ENCODE measurements at places on chromosomes 16 and 17.

GRCh38 chr16:35639233-35640205, 2180.1 kb downstream of the TP53TG3F start:
- no peak for DNase-seq

DNA sequence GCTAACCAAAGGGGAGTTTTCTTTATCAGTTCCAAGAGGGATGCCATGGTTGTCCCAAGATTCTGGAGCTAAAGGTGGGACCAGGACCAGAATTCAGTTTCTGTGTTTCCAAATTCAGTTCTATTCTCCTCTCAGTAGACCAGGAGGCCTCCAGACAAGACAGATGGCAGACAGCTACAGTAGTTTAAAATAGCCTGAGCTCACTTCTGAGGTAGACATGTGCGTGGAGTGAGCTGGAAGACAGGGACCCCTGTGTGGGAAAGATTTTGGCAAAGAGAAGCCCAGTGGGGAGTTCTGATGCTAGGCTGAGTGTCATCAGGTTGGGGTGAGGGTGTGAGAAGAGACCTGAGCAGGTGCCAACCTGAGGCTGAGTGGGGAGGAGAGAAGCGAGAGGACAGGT, 95.4 kb downstream of the PRKCB start:
- DNase-seq: no peak

DNA sequence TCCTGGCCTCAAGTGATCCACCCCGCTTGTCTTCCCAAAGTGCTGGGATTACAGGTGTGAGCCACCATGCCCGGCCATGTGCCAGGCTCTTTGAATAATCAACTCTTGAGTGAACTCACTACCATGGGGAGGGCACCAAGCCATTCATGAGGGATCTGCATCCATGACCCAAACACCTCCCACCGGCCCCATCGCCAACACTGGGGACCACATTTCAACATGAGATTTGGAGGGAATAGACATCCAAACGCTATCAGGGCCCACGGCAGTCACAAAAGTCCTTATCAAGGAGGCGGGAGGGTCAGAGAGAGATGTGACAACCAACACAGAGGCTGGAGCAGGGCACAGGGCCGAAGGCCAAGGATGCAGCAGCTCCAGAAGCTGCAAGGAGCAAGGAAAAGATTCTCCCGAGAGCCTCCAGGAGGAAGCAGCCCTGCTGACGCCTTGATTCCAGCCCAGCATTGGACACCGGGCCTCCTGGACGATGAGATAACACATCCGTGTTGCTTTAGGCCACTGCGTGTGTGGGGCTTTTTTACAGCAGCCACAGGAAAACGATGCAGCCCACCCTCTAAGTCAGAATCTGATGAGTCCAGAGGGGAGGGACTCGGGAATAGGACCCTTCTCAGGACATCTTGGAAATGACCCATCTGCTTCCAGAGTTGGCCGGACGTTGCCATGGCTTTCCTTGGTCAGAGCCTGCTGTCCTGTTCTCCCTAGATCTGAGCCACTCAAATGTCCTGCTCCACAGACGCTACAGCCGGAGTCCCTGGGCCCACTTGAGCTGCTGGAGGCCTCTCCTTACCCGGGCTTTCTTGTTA, 47.3 kb upstream of the CMIP start:
- no peak for DNase-seq

- DNase-seq: no peak
These were observed 49.3 kb upstream of the USP7 start for GRCh38 chr16:9012848-9013507.

DNA sequence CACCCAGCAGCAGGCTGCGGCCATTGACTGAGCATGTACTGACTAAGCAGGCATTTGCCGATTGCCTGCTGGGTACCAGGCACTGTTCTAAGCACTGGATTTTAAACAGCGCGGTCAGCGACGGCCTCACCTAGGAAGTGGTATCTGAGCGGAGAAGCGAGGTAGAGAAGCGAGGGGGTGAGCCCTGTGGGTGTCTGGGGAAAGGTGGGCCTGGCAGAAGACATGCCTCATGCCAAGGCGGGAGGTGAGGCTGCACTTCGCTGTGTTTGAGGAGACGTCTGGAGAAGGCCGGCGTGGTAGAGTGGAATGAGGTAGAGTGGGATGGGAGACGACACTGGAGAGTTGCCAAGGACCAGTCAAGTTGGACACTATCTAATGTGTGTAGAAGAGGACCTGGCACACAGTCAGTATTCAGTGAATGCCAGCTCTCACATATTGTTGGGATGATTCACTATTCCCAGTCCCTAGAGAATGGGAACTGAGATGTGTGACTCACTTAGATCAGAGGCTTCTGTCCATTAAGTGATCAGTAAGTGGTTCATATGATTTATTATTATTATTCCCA, 14.4 kb downstream of the SYCE1L start:
- no peak for DNase-seq

DNA sequence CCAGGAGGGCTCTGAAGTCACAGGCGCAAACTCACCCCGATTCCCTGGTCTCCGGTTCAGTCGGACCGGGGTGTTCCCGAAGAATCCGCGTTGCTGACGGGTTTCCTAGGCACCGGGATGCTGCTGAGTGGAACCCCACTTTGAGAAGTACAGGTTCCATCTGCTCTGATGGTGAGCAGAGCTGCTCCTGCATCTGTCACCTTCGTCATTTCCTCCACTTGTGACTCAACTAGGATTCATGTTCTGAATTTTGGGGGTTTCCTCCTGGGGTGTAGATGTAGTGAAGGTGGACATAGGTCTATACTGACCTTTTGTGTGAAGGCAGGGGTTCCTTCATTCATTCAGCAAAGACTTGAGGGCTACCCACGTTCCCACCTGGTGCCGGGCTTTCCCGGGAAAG, 25.0 kb downstream of the LGALS3BP start:
- DNase-seq: no peak

DNA sequence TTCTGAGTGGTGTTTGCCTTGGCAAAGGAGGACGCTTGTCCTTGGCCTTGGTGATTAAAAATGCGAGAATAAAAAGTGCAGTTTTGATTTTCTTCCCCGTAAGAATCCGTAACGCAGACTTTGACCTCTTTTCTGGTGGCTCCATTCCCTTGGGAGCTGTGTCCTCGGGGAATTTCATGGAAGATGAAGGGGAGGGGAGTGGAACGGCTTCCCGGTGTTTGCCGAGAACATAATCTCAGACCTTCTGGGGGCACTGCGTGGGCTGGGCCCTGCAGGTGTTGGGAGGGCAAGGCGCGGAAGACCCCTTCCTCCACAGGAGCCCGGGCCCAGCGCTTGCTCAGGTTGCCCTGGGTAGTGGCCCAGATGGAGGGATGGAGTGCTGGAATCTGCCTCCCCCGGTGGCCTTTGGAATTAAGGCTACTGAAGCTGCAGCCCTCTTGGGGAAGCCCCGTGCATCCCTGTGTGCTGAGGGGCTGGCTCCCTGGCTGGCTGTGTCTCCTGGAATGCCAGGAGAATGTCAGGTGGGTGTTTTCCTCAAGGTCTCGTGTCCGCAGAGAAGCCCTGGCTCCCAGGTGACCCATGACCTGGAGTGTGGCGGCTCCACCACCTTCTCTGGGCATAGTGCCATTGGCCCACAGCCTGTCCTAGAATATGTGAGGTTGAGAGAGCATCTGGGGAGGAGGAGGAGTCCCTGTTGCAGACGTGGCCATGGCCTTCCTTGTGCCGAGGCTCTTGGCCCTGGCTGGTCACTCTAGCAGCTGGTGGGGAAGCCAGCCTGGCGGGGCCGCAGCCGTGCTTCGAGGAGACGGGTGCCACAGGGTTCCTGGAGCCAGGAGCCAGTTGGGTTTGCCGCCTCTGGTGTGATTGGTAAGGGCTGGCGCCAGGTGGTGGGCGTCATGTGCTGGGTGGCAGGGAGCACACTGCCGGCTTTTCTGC, 3.1 kb downstream of the BAIAP2 start:
- DNase-seq: no peak

- DNase-seq: no peak
These were observed 78.2 kb downstream of the CRISPLD2 start for GRCh38 chr16:84897911-84898377.

GRCh38 chr17:66476014-66476413, 173.6 kb downstream of the PRKCA start:
- no peak for DNase-seq

DNA sequence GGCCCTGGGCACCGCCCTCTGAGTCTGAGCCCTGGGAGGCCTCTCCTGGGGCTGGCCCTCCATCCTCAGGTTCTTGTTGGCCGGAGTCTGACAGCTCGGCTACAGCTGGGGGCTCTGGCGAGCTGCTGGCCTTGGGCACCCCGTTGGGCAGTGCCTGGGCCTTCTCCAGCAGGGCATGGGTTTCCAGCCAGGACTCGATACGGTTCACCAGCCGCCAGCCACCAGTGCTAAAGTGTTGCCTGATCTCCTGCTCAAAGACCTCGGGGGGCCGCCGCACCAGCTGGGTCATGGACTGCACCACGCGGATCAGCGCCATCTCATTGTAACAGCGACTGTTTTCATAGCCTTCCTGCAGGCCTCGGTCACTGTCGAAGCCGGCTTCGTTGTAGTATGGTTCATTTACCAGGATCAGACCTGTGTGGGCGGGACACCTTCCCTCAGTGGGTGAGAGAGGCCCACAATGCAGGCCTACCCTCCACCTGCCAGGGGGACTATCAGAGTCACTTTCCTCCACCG, 6.8 kb downstream of the SPHK1 start:
- DNase-seq: no peak

GRCh38 chr16:30904114-30904780, 7.8 kb downstream of the CTF1 start:
- peak; percentile 12 for DNase-seq

- no peak for DNase-seq
These were observed 31.7 kb downstream of the PRPSAP2 start for GRCh38 chr17:18889658-18890057.

DNA sequence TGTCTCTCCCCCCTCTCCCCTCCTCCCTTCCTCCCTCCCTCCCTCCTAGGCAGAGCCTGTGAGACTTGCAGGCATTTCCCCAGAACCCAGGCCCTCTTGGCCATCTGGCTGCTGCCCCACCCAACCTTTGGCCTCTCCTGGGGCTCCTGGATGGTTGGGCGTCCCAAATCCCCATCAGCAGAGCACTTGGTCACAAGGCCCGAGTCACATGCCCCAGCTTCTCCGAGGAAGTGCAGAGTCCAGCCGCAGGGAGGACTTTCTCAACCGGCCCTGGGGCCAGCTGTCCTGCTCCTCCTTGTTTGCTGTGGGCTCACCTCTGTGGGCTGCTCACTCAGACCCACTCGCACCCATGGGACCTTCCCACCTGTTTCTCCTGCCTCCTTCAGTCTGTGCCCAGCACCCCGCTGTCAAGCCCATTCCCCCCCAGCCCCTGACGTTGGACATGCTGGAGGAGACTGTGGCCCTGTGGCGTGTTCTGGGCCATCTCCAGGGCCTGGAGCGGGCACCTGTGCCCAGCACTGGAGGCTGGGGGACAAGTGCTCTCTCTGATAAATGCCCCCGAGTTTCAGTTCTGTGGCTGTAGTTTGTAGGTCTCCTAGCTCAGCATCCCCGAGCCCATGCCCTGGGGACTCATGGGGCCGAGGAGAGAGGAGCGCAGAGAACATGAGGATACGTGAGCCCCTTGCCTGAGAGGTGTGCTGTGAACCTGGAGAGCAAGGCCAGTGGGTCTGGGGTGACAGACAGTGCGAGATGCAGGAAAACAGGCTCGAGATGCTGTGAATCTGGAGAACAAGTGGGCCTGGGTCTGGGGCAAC, 42.3 kb upstream of the ZNF750 start:
- DNase-seq: no peak

- DNase-seq: no peak
These were observed 41.1 kb upstream of the DHX8 start for GRCh38 chr17:43442711-43443110.

DNA sequence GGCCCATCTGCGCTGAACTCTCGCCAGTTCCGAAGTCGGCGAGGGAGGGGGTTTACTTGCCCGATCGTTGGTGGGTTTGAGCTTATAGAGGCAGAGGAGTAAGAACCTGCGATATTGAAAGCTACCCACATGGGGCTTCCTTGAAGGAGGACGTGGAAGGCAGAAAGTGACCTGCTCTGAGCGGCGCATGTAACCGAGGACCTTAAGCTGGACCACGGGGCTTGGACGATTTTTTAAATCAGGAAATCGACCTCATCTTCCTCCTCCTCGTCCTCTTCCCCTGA, 2.0 kb downstream of the PRAC2 start:
- no peak for DNase-seq

DNA sequence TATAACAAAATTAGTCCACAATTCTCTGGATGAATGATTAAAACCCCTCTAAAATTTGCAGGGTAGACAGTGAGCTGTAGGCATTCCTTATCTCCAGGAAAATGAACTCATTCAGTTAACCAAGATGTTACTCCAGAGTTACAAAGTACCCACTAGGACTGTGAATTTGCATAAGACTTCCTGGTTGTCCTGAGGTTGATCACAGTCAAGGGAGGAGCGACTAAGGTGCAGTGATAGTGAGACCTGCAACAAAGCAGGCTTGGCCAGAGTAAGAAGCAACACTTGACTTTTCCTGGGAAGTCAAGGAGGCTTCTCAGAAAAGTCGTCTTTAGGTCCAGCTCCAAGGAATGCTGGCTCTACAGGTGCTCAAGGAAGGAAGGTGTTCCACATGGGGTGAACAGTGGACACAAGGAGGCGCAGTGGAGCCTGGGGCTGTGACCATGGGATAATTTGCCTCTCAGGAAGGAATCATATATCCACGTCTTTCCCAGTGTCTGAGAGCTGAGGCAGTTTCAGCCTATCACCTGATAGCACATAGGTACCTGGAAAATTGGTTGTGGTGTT, 821.1 kb upstream of the EEF2KMT start:
- DNase-seq: no peak

DNA sequence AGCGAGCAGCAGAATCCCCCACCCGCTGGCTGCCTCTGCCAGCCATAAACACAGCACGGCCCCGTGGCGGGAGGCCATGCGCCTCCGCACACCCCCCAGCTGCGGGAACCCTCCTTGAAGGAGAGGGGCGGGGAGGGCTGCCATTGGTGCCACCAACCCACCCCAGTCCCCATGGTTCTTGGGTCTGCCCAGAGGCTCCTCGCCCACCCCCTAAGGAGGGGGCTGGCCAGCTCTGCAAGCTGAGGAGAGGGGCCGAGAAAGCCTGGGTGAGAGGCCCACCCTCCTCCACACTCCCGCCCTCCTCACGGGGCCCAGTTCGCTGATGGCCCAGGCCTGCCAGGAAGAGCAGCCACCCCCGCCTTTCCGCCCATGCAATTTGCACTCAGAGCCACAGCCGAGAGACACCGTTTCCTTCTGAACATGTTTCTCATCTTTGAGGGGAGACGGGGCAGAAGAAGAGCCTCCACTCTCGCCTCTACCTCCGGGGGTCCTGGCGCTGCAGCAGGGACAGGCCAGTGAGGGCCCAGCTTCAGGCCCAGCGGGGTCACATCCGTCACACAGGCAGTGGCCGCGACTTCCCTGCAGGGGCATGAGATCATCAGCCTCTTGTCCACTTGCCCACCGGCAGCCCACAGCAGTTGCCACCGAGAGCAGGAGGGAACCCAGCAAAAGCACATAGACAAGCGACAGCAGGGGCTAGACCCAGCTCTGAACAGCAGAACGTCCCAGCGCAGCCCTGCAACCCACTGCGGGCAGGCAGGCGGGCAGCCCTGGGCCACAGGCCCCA, 23.0 kb downstream of the KATNB1 start:
- no peak for DNase-seq

DNA sequence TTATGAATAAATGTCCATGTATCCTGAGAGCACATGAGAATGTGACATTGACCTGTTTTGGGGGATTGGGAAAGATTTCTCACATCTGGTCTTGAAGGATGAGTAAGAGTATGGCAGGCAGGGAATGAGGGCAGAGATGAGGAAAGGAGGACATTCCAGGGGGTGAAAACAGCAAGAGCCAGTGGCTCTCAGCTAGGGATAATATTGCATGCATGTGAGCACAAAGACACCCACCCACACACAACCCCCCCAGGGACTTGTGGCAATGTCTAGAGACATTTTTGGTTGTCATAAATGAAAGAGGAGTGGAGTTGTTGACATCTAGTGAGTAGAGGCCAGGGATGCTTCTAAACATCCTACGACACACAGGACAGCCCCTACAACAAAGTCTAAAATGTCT, 6.0 kb downstream of the MYO1D start:
- DNase-seq: no peak

Data from bone marrow (tissue), 2 donors.